MCF 10A (cell line): ENCODE measurements at places on chromosomes 13 and 19. TPM values are rescaled to one million over a fixed set of nuclear protein-coding genes. Genes with fewer than 3 reads are reported as not detected.
A peak's percentile ranks its signal among the peaks of the same experiment; 100 is the strongest.

Gene SIGLEC5
- not detected in 2 replicates for total RNA-seq

Gene GNA15
- 32.9 and 47.1 TPM in 2 replicates for total RNA-seq

Gene MPND
- total RNA-seq: 2.4 and 7.2 TPM in 2 replicates

Gene OLFM4
- total RNA-seq: not detected in 2 replicates

Gene MYO16
- total RNA-seq: not detected in 2 replicates

DNA sequence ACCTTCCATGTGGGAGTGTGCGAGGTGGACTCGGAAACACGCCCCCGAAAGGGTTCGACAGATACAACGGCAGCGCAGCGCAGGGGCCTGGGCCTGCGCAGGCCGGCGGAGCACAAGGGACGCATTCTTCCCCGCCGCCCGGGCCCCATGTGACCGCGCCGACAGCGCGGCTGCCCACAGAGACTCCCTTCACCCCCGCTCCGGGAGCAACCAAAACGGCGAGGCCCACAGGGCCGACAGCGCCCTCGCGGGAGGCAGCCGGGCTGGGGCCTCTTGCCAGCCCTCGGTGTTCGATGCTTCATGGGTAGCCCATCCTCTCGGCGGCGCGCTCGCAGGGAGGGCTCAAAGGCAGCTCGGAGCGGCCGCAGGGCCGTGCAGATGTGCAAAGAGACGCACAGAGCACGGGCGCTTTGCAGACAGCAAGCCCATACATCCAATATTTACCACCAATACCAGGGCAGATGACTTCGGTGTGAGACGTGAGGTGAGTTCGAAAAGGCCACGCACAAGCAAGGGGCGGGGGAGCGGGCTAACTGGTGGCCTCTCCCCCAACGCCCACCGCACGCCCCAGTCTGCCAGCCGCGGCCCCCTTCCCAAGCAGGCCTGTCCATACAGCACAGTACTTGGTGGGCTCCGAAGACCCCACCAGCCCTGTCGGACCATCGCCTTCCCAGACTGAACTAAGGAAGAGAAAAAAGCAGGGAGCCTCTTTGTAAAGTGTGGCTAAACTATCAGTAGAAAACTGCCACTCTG is 89.9 kb downstream of the CRYL1 start:
- H3K27ac ChIP-seq: no peak overlapping the region
- H3K36me3 ChIP-seq: no peaks in the 10 kb centered on the region
- no peaks in the 10 kb centered on the region for H3K27me3 ChIP-seq
- H3K4me3 ChIP-seq: no peak overlapping the region
- peaks cover 5% of the 10 kb centered on the region for H3K4me1 ChIP-seq
- DNase-seq: no peak

- no peaks in the 10 kb centered on the region for H3K27me3 ChIP-seq
- no peaks in the 10 kb centered on the region for H3K4me1 ChIP-seq
- H3K4me3 ChIP-seq: no peak overlapping the region
- no peak overlapping the region for H3K27ac ChIP-seq
- no peaks in the 10 kb centered on the region for H3K36me3 ChIP-seq
- no peak for DNase-seq
Measured at GRCh38 chr19:31164791-31165251, 184.4 kb downstream of the TSHZ3 start.

DNA sequence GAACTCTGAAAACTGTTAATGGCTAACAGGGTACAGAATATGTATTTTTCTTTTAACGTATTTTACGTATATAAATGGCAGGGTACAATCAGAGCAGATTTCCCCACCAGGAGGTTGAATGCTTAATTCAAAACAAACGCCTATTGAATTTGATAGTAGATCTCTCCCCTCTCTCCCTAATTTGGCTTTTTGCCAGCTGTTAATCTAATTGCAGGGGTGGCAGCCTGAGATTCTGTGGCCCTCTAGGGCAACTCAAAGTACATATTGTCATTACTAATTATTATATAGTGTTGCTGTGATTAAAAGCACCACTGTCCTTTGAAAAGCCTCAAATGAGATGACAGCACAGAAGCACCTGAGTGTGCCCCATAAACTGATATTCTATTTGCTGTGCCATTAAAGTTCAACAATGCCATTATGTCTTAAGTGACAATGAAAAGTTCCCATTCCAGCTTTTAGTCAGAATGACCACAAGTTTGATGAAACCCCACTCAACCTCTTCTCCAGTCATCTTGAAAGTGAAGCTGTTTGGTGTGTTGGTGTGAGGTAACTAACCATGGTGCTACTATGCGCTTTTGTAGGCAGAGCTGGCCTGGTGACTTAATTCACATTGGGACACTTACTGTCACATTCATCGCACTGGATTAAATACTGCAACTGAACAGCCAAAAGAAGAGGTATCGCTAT is 351.4 kb downstream of the KCNRG start:
- no peak for DNase-seq
- peaks cover 18% of the 10 kb centered on the region for H3K4me1 ChIP-seq
- H3K27ac ChIP-seq: peak overlapping the region; percentile 65

GRCh38 chr19:58513694-58514563 is 2.1 kb upstream of the SLC27A5 start:
- H3K4me1 ChIP-seq: peaks cover 14% of the 10 kb centered on the region
- peak overlapping the region; percentile 77 for H3K4me3 ChIP-seq
- peak; percentile 92 for DNase-seq
- H3K36me3 ChIP-seq: peaks cover 30% of the 10 kb centered on the region
- H3K27me3 ChIP-seq: no peaks in the 10 kb centered on the region

- no peaks in the 10 kb centered on the region for H3K27me3 ChIP-seq
- H3K36me3 ChIP-seq: no peaks in the 10 kb centered on the region
- H3K27ac ChIP-seq: no peak overlapping the region
- no peak for DNase-seq
Measured at GRCh38 chr19:17929056-17929455, 3.8 kb upstream of the CCDC124 start.

- no peak overlapping the region for H3K4me3 ChIP-seq
- no peak overlapping the region for H3K27ac ChIP-seq
- no peak for DNase-seq
- H3K36me3 ChIP-seq: no peaks in the 10 kb centered on the region
- H3K27me3 ChIP-seq: no peaks in the 10 kb centered on the region
- no peaks in the 10 kb centered on the region for H3K4me1 ChIP-seq
Measured at GRCh38 chr13:113877149-113877990, 13.5 kb upstream of the GAS6 start.

DNA sequence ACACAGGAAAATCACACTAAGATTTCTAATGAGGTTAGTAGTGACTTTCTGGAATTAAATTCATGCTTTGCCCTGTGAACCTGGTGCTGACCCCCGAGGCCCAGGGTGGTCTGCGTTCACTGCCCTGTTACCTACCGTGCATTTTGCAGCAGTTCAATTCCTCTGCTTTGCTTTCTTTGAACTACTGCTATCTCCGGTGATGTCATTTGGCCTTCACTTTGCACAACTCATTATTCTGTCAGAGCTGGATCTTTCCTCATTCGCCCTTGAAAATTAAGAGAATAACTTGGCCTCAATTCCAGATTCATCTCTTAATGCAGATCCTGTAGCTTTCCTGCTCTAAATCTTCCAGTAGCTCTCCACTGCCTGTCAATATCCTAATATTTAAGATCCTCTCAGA is 8.8 kb upstream of the LRRC63 start:
- no peaks in the 10 kb centered on the region for H3K36me3 ChIP-seq
- H3K27me3 ChIP-seq: peaks cover 17% of the 10 kb centered on the region
- no peak for DNase-seq
- H3K4me1 ChIP-seq: no peaks in the 10 kb centered on the region
- no peak overlapping the region for H3K4me3 ChIP-seq

DNA sequence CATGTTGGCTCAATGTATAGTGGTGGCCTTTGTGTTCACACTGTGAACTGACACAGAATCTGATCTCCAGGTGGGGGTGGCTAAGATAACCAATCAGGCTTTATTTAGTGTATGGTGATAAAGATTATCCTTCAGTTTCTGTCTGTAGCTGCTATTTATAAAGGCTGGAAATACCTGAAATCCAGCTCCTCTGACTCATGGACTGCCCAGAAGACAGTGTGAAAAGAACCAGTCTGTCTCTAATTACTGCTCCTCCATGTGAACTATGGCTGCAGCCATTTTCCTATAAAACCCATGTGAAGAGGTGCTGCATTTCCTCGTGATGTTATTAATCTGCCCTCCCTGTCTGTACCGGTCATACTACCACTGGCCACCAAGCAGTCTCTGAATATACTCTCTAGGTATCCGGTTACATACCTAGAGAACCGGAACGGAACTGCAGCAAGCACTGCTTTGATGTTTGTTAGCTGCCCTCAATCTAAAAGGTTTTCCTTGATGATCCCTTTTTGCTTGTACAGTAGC is 238.0 kb downstream of the LHFPL6 start:
- H3K27ac ChIP-seq: no peak overlapping the region
- H3K4me3 ChIP-seq: no peak overlapping the region
- peaks cover 7% of the 10 kb centered on the region for H3K4me1 ChIP-seq

GRCh38 chr13:43730642-43731041 is 56.1 kb downstream of the ENOX1 start:
- H3K4me1 ChIP-seq: peaks cover 10% of the 10 kb centered on the region
- H3K27ac ChIP-seq: no peak overlapping the region
- peak; percentile 49 for DNase-seq
- no peaks in the 10 kb centered on the region for H3K36me3 ChIP-seq
- H3K4me3 ChIP-seq: no peak overlapping the region
- no peaks in the 10 kb centered on the region for H3K27me3 ChIP-seq

DNA sequence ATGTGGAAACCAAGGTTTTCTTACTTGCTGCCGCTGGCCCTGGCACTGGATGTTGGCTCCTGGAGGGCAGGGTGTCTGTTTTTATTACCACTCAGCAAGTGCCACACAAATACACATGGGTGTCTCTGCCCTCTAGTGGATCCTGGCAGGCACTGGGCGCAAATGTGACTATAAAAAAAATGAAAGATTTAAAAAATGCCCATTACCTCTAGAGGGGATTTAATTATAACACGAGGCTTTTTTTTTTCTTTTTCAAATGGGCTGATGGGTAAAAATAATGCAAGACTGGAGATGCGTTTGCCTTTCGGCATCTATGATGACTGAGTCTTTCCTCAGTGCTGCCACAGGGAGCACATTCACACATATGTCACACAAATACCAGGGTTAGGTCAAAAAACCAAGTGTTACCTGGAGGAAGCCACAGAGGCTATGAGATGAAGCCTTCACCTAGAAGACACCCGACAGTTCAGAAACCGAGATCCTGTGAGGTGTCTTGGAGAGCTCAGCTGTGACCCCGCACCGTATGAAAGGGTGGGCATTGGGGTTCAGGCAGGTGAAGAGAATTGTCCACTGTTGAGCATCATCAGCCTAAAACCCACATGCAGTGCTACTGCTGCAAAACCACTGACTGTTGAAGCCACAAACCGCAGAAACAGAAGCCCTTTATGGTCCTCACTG is 25.7 kb downstream of the CHAMP1 start:
- peak; percentile 71 for DNase-seq
- peaks cover 3% of the 10 kb centered on the region for H3K36me3 ChIP-seq
- H3K27ac ChIP-seq: no peak overlapping the region

DNA sequence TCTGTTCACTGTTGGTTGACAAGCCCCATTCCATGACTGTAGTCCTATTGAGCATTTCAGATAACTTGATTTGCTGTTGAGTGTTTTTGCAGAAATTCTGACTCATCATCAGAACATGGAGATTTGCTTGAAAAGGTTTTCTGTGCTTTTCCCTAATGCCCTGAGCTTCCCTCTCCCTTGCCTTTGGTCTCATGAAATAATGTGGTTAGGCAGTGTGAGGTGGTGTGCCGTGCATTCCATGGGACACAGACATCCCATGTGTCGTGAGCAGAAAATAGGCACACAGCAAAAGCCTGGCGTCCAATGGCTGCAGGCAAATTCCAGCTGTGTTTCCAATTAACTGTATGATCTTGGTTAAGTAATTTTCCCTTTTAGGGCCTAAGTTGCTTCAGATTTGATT is 197.4 kb downstream of the DLEU7 start:
- DNase-seq: no peak
- no peak overlapping the region for H3K4me3 ChIP-seq
- no peak overlapping the region for H3K27ac ChIP-seq
- no peaks in the 10 kb centered on the region for H3K27me3 ChIP-seq
- no peaks in the 10 kb centered on the region for H3K36me3 ChIP-seq
- peaks cover 21% of the 10 kb centered on the region for H3K4me1 ChIP-seq

GRCh38 chr19:29495091-29495490 is 30.7 kb upstream of the VSTM2B start:
- no peaks in the 10 kb centered on the region for H3K4me1 ChIP-seq
- no peak for DNase-seq
- H3K36me3 ChIP-seq: no peaks in the 10 kb centered on the region
- no peak overlapping the region for H3K4me3 ChIP-seq

GRCh38 chr19:31863122-31863521 is 482.3 kb upstream of the ZNF507 start:
- peak; percentile 1 for DNase-seq
- H3K4me3 ChIP-seq: no peak overlapping the region
- H3K4me1 ChIP-seq: no peaks in the 10 kb centered on the region
- H3K27ac ChIP-seq: no peak overlapping the region

DNA sequence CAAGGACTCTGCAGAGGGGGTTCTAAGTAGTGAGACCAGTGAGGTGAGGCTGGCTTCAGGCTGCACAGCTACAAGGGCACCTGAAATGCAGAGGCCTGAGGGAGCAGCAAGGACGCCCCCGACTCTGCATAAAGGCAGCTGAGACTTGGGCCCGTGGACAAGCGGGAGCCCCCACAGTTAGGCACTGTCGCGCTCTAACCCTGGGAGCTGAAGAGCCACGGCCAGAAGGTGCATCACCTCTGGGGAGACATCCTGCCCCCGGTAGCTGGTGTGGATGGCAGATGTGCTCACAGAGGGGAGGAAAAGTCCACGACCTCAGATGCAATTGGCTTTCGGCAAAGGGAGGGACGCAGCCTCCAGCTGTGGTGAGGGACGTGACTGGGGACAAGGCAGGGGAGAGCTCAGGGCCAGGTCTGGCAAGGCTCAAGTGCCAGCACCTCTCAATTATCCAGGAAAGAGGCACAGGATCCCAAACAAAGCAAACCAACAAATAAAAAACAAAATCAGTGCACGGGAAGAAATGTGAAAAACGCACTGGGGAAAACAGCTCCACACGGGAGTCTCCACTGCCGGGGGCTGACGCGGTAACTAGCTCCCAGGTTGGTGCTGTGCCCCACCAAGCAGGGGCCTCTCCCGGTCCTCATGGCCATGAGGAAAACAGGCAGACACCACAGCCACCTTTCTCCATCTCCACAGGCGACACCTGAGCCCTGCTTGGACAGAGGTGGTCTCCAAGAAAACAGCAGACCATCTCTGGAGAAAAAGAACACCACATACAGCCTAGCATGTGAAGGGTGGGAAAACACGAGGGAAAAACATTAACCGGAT is 23.0 kb upstream of the PLPP2 start:
- no peaks in the 10 kb centered on the region for H3K4me1 ChIP-seq
- H3K4me3 ChIP-seq: no peak overlapping the region
- peaks cover 53% of the 10 kb centered on the region for H3K36me3 ChIP-seq
- H3K27ac ChIP-seq: no peak overlapping the region
- DNase-seq: no peak
